Stimulated activated CD4-positive, alpha-beta T cell treated with anti-CD3 and anti-CD28 coated beads, Interleukin-15, amount 100 ng/mL, for 24 hours (primary cell): ENCODE measurements at places on chromosomes 13 and 19.

DNA sequence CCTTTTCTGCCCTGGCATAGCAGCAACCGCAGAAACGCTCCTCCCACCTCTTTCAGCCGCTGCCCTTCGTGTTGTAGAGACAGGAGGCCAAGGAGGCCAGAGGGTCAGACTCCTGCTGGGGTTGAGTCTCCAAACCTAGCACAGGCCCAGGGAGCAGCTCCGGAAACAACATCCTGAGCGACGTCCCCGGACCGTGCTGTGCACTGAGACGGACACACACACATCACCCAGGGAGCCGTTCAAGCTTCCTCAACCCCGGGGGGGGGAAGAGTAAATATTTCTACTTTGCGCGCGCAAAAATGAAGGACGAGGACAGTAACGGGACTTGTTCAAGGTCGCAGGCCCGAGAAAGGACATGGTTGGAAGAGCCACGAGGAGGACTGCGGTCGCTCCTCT, 657 bp downstream of the ZNF550 start:
- peak; percentile 25 for DNase-seq

DNA sequence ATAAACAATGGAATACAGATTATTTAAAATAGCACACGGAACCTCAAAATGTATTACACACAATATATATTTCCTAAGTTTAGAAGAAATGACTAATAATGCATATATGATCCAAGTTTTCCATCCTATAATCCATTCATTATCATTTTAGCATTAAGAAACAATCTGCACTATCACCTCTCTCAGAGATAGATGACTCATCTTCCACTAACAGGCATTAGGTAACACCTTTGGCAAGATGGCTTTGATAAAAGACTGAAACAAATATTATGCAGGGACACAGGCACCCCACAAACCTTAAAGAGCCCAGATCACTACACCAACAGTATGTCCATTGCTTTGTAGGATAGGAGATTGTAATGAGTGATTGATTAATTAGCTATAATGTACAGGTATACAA, 4.1 kb downstream of the ENOX1 start:
- DNase-seq = no peak

- no peak for DNase-seq
Observed at GRCh38 chr19:17058236-17058635, 17.0 kb downstream of the HAUS8 start.

DNA sequence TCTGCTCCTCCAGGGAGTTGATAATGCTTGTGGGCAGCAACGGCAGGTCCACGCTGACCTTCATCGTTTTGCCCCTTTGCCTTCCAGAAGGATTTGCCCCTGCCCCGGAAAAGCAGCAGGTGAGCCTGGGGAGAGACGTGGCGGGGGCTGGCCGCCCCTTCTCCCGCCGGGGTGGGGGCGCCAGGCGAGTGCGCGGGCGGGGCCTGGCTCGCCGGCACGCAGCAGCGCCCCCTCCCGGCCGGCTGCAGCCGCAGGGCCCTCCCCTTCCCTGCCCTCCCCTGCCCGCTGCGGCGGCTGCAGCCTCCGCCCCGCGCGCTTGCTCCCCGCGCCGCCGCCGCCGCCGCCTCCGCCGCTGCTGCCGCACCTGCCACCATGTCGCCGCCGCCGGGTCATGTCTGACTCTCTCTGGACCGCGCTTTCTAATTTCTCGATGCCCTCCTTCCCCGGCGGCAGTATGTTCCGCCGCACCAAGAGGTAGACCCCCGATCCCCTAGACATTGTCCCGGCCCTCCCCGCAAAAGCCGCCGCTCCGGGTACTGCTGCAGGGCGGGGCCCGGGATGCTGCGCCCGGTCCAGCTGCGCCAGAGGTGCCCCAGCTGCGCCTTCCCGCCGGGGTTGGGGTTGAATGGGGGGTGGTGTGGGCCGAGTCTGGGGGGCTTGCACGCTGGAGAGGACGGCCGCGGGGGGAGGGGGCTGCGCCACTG, at the start of gene MAST1:
Gene MAST1 (plus strand): TSS at position 334 of the 704 bp plus-strand sequence. CDS start 58 bp downstream, at position 392.
- DNase-seq = peak; percentile 69

- peak; percentile 81 for DNase-seq
Observed at GRCh38 chr13:78603240-78603957, at the start of gene POU4F1. POU4F1 (minus strand) TSS chr13:78603552; CDS start chr13:78603326, 226 bp downstream.
